NCI-H510A treated with DMSO at 0.1 percent for 48 hours (cell line): ENCODE measurements at places on chromosomes 6 and 20.

- DNase-seq: no peak
Observed at GRCh38 chr6:29011276-29011734, 6.2 kb upstream of the ZNF311 start.

DNA sequence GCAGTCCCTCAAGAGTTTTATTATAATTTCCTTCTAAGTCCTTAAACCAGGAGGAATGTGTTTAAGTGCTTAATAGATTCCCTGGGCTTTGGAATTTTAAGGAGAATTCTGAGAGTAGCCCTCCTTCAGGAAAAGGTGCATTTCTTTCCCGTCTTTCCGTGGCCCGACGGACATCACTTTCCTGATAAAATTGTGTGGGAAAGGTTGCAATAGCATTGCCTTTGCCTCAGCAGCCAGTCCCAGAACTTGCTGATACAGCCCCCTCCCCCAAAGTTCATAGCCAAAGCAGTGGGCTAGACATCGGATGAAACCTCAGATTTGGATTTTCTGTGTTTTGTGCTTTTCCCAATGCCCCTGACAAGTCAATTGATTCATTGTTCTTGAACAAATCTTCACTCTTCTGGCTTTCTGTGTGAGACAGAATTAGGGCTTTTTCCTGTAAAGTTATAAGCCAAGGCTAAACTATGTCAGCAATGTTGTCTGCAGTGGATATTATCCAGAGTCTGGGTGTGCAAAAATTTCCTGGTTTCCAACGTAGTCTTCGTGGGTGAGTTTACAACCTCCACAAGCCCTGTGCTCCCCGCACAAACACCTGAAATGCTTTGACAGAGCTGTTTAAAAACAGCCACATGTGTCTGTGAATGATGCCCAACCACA lies 1.1 kb upstream of the SMOC2 start:
- DNase-seq: no peak

GRCh38 chr20:57467742-57468141 lies 57.2 kb downstream of the CTCFL start:
- DNase-seq: no peak

DNA sequence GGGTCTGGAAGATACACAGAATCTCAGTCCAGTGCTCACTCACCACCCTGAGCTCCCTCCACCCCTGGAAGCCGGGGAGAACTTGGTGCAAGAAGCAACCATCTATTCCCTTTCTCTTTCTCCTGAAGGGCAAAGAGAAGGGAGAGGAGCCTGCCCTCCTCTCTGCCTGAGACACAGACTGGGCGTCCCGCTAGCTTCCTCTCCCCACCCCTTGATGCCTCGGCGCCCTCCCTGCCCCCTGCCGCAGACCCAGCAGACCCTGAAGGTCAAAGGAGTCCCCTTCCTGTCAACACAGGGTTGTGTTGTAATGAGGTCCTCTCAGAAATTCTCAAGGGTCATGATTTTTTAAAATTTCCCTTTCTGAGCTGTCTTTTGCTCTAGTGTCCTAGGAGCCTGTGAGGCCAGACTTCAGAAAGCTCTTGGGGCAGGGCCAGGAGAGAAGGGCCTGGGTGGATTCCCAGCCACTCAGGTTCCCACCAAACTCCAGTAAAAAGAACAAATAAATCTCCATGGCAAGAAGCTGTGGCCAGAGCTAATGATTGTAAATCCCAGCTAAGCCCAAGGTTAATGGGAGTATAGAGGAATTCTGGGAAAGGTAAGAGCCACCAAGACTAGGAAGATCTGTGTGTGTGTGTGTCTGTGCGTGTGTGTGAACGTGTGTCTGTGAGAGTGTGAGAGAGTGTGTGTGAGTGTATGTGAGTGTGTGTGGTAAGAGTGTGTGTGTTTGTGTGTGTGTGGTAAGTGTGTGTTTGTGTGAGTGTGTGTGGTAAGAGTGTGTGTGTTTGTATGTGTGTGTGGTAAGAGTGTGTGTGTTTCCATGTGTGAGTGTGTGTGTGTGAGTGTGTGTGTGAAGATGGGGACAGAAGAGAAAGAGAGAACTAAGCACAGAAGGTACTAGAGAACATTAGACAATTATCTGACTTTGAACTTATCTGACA lies 1.1 kb upstream of the JPH2 start:
- DNase-seq: no peak

DNA sequence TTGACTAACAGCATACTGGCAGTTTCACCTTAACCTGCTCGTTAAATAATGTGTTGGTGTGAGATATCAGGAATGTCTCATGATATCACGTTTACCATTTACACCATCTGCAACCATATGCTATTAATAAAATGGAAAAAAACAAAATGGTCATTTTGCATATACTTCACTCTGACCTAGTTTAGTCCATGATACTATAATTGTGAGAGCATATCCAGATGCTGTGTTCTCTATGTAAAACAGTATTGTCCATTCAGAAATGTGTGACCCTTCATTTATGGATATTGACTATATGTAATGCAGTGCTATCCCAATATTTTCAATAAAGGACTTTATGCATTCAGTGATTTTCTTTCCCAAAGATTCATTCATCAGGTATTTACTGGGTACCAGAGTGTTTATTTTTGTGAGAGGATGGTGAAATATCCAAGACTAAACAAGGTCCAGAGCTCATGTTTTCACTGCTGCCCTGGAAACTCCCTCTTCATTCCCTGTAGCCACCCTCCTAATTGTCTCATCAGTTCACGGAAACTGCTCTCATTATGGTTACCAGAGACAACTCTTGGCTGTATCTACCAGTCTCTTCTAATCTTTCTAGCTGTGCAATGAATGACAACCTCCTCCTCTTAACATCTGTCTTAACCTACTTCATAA lies 25.7 kb upstream of the HINT3 start:
- DNase-seq: no peak

GRCh38 chr20:19403549-19403948 lies 191.1 kb downstream of the SLC24A3 start:
- DNase-seq: no peak

- DNase-seq: no peak
Observed at GRCh38 chr6:150456902-150457643, 88.3 kb downstream of the IYD start.

DNA sequence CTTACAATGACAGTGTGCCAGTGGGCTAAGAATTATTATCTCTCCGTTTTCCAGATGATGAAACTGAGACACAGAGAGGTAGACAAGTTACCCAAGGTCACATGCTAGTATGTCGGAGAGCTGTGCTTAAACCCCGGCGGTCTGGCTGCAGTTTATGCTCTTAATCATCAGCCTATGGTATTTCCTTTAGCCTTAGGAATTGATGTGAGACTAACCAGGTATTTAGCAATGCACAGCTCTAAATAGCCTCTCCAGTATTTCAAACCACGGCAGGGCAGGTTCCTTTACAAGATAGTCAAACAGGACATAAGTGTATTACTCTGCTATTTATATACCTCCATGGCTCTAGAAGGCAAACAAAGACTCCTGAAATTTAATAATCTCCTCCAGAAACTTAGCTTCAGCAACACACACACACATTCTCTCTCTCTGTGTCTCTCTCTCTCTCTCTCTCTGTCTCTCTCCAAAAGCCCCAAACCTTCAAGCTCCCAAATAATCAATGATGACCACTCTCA lies 142.0 kb upstream of the ZNF217 start:
- peak; percentile 50 for DNase-seq

GRCh38 chr6:2733324-2733723 lies 17.4 kb downstream of the MYLK4 start:
- DNase-seq: no peak

GRCh38 chr6:155333414-155333813 lies 19.1 kb upstream of the TFB1M start:
- no peak for DNase-seq

DNA sequence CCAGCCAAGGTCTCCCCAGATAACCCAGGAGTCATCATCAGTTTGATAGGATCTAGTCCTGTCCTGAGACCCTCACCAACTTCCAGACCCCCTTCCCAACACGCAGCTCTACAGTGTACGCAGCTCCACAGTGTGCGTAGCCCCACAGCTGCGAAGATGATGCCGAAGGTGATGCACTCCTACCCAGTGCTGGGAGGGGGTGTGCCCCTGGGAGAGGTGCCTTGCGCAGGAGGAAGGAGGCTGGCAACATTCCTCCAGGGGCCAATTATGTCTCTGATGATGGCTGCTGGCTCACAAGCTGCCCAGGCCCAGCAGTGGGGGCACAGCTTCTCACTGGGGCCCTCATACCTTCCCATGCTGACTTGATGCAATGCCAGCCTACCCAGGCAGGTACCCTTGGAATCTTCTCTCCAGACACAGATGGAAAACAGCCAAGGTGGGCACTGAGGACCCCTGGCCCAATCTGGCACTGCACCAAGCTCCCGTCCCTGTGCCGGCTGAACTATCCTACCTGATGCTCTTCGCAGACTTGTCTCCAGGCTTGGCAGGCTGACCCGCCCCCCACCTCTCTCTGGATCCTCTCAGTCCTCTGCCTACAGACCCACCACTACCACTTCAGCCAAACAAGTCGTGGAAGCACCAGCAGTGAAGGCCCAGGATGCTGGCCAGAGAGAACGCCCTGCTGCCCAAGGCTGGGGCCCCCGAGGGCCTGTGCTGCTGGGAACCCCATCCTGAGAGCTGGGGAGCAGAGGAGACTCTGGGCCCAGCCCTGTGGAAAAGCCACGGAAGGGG lies 1.4 kb downstream of the ZNF512B start:
- DNase-seq: no peak

DNA sequence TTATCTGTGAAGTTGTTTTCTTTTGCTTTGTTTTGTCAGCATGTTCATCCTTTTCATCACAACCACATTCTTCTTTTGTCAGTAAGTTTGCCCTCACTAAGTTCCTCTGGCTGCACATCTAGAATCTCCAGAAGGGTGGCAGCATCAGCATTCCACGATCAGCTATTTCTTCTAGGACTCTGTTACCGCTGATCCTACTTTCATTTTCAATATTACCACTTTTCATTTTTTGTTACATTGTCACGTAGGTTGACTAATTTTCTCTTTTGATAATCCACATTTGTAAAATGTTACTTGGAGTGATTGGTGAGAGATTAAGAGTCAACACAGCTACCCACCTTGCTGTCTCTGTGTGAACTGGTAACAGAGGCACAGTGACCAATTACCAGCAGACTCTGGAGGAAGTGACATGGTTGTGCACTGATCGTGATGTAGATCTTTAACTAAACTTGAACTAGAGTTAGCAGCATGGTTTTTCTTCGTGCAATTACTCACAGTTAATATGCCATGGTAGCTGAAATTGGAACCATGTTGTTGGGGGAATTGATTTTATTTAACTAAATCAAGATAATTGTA lies 307.9 kb upstream of the SLC35B3 start:
- no peak for DNase-seq

DNA sequence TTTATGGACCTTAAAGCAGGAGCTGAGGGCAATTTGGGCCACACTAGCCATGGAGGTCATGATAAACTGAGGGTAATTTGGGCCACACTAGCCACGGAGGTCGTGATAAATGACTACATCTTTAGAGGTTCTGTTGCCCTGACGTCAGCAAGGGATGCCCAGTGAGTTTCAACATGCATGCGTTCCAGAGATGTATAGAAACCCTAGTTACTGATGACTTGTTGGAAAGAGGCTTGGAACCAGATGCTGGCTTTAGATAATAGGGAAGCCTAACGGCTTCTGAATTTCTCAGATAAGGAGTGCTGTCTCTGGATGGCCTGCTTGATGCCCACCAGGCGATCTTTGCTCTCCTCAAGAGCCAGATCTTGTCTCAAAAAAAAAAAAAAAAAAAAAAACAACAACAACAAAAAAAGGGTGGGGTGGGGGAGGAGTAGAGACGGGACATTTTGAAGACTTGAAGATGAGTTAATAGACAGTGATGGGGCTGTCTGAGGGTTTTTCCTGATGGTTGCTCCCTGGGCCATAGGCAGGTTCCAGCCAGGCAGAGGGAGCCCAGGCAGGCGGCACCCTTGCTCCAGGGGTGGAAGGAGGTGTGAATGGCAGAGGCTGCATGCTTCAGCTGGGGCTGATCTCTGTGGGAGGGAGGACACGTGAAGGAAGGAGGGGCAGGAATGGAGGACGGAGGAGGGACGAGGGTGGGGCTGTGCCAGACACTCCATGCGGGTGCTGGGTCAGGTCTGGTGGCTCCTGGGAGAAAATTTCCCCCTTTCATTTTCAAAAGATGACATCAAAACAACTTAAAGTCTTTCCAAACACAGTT lies 27.0 kb upstream of the FRMD1 start:
- DNase-seq: peak; percentile 23

DNA sequence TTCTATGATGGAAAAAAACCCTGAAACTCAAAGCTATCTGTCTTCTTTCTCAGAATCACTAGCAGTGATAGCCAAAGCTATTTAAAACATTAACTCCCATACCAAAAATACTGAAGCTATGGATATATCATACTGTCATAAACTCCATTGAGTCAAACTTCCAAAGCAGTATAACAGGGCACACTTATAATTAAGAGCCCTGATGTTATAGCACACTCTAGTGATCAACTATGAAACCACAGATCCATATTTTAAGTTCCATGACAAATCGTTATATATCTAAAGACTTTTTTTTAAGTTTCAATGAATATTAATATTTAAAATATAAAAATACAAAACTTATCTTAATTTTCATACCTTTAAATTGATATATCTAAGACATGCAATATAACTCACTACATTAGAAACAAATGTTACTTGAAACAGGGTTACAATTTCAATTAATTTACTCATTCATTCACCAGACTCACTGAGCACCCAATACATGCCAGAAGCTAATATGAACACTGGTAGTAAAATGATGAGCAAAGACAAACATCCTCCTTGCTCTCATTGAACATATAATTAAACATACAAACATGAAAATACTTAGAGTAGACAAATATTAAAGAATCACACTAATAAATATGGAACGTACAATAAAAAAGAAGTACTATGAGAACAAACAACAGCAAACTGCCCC lies 69.3 kb downstream of the IBTK start:
- DNase-seq: peak; percentile 15

DNA sequence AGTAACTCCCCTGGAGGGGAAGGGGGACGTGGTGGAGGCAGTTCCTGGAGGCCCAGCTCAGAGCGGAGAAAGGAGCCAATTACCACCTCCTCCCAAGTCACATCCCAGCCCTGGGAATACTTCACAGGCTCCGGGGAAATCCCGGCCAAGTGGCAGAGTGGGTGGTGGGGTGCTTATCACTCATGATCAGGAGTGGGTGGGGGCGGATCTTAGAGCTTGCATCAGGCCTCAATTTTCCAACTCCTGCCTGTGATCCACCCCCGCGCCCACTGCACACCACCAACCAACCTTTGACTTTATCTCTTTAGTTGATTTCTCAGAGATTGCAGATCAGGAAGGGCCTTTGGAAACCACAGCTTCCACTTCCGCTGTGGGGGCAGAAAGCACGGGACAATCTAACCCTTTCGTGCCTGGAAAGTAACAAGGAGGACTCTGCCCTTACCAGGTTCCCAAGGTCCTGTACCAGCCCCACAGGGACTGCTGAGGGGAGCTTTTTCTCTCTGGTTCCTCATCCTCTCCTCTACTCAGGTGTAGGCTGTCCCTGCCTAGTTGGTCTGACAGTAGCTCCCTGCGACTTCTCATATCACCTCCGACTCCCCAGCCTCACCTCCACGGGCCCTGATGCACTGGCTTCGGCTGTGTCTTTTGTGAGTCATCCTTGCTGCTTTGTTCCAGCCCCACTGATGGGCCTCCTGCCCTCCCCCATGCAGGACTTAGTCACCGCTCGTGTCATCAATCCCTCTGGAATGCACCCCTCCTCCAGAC lies 24.9 kb upstream of the IER3 start:
- no peak for DNase-seq
